ENCODE measurements at places on chromosomes 11 and 22.

DNA sequence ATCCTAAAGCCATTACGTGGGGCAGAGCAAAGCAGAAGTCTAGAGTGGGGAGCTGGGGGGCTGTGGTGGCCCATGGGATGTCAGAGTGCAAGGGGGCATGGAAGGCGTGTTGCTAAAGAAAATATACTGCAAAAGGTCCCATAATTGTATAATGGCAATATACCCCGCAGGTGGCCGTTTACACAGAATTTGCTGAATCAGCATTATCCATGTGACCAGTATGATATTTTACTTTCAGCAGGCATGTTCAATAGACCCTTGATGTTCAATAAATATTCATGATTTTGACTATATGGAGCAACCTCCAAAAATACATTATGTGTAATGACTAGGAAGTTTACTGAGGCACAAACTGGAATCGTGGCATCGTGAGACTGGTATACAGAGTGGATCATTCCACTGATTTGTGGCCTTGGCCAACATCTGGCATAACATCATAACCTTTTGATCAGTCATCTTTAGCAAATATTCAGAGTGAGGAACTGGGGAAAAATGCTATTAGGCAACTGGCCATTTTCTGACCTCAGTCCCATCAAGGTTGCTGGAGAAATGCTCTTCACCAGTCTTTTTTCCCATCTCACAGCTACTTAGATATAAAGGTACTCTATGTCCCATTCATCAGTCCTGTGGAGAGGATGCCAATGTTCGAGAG is 29.3 kb upstream of the PPP2R1B start:
- no peak for DNase-seq

DNA sequence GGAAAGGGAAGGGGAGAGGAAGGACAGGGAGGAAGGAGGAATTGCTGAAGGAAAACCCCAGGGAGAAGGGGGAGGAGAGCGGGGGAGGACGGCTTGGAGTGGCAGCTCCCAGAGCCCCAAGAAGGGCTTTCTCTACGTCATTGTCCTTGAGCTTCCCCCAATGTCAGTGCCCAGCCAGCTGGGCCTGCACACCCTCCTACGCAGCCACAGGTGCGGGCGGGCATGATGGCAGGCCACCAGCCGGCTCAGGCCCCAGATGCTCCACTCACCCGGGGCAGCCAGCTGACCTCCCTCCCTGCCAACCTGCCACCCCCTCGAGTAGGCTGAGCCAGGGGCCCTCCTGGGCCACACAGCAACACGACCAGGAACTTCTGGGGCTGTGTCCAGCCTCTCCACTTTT is 11.2 kb downstream of the SYT7 start:
- no peak for DNase-seq

DNA sequence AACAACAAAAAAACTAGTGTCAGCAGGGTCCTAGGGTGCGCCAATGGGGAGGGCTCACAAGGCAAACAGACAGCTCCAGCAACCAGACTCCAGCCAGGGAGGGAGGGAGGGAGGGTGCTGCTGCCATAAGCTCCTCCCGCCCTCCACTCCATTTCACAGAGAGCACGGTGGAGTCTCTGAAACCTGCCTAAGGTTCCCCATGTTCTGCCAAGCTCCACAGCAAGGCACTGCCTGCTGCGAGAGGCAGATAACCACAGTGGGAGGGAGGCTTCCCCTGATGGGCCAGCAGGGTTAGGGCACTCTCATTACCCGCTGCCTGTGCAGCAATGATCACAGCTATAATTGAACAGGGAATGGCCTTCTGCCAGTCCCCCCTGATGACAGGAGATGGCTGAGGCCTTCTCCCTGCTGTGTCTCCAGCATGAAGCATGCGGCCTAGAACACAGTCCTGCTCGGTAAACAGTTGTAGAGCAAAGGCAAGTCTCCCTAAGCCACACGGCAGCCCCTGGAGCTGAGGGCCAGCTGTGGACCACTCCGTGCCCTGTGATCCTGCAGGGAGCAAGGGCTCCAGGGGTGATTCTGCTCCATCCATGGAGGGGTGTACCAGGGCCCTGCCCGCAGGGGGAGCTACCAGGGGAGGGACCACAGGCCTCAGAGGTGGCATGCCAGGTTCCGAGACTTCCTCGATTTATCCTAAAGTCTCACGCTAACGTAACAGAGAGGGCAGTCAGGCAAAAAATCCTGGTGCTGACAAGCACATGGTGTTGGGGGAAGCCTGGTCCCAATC is 42.9 kb downstream of the PC start:
- no peak for DNase-seq

DNA sequence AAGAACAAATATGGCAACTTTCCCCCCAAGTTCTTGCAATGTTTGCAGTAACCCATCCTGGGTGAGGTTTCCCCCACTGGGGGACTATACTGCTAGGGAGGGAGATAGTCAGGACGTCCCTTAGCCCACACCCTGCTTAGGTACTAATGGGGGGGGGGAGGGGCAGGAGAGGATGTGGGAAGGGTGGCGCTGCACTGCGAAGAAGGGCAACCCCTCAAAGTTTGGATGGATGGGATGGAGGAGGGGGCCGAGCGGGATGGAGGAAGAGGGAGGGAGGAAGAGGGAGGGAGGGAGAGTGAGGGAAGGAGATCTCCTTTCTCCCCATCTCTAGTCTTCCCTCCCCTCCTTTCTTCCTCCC is 100.6 kb upstream of the HSD17B12 start:
- no peak for DNase-seq

GRCh38 chr22:38230916-38231315 is 29.1 kb downstream of the MAFF start:
- no peak for DNase-seq

GRCh38 chr11:65436412-65437032 is 13.9 kb downstream of the NEAT1 start:
- peak; percentile 34 for DNase-seq

- DNase-seq = peak; percentile 81
Measured at GRCh38 chr11:61891331-61892084, at the start of gene FADS3. Gene FADS3 (minus strand): TSS chr11:61891545. CDS start chr11:61891381, 164 bp downstream.

DNA sequence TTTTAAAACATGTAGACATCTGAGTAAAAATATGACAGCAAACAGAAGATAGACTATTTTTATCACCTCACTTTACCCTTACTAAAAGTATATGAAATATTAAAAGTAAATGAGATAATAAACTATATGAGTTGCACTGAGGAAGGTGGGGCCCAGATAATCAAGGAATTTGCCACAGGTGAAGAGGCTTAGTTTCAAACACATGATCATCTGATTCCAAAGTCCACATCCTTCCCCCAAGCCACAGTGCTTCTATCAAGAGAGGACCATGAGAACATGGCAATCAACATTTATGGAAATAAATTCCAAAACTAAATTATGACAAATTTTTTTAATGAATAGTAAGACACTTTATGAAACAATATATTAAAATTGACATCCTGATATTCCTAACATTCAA is 384.0 kb downstream of the DCDC1 start:
- no peak for DNase-seq

DNA sequence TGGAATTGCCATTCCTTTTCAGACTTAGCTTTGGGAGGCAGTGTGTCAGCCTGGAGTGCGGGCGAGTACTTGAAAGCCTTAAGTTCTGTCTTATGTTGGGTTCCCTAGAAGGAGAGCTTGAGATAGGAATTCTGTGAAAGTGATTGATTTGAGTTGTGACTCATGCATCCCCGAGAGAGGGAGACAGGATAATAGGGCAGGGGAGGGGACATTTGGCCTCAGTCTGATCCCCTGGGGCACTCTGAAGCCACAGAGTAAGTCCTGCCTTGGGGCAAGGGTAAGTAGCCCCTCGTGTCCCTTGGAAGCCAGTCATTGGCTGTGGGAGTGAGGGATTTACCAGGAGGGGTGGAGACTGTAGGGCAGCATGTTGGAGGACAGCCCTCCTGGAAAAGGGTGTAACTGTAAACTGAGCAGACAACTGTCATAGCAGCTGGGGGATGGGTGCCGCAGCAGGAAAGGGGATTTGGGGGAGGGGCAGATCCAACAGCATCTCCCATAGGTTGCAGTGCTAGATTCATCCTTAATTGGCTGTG is 44.0 kb downstream of the KIAA1671 start:
- no peak for DNase-seq

- no peak for DNase-seq
Measured at GRCh38 chr22:24105631-24106030, 75.7 kb upstream of the SUSD2 start.

- DNase-seq = peak; percentile 82
Measured at GRCh38 chr22:38317122-38317994, at the start of gene CSNK1E. Gene CSNK1E (minus strand): TSS chr22:38317433. CDS start chr22:38314157, 3,276 bp downstream.

DNA sequence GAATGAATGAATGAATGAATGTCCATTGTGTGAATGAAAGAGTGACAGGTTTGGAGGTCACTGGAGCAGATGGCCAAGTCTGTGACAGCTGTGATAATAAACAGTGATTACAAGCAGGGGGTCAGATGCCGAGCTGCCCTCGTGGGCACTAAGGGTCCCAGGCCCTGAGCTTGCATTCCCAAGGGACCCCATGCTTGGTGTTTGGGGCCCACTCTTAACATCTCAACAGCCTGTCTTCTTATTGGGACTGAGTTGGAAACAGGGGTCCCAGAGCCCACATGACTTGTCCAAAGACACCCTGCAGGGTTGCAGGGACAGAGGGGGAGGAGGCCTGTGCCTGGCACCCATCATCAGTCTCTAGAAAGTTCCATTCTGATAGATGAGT is 12.0 kb upstream of the ANO1 start:
- DNase-seq = no peak
